Kidney (tissue), 22 donors: ENCODE measurements at places on chromosomes 7 and 10. TPM values are rescaled to one million over a fixed set of nuclear protein-coding genes. Genes with fewer than 3 reads are reported as not detected.

The FAM237B gene
- polyA plus RNA-seq, result not detected

The CFAP43 gene
- polyA plus RNA-seq, result 3.1 TPM

The FBXL13 gene
- 1.5 TPM for polyA plus RNA-seq

The CTAGE15 gene
- not detected for polyA plus RNA-seq

The AHR gene
- polyA plus RNA-seq, result 3.0 TPM

The SFRP5 gene
- polyA plus RNA-seq, result 0.22 TPM

The UNCX gene
- polyA plus RNA-seq, result 1.4 TPM

The ADK gene
- polyA plus RNA-seq, result 38.3 TPM

- DNase-seq, result peak; percentile 52
These were observed at the start of gene SRGN for GRCh38 chr10:69087590-69088470. SRGN (plus strand) TSS chr10:69088103; CDS start chr10:69088158, 55 bp downstream.

GRCh38 chr7:45690762-45691150, 116.6 kb downstream of the ADCY1 start:
- no peak for DNase-seq

- no peak for DNase-seq
These were observed 656.6 kb downstream of the INHBA start for GRCh38 chr7:41046221-41046761.

DNA sequence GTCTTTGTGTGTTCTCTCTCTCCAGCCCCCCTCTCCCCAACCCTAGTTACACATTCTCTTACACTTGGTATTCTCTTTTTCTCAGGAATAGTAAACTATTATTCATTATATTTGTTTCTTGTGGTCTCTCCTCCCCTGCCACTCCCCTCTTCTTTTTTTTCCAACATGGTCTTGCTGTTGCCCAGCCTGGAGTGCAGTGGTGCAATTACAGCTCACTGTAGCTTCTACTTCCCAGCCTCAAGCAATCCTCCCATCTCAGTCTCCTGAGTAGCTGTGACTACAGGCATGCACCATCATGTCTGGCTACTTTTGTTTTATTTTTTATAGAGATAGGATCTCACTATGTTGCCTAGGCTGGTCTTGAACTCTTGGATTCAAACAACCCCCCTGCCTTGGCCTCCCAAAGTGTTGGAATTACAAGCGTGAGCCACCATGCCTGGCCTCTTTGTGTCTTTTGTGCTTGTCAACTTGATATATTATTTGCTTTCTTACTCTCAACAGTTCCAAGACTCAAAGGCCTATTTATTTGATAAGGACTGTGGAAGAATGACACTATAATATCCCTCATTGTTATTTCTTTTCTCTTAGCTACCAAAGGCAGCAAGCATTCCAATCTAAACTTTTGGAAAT, 66.9 kb downstream of the MLLT10 start:
- DNase-seq, result no peak

- DNase-seq, result no peak
These were observed 23.2 kb downstream of the RNF216 start for GRCh38 chr7:5758286-5758685.

- DNase-seq, result peak; percentile 1
These were observed 149.4 kb upstream of the FERD3L start for GRCh38 chr7:19294619-19295018.

DNA sequence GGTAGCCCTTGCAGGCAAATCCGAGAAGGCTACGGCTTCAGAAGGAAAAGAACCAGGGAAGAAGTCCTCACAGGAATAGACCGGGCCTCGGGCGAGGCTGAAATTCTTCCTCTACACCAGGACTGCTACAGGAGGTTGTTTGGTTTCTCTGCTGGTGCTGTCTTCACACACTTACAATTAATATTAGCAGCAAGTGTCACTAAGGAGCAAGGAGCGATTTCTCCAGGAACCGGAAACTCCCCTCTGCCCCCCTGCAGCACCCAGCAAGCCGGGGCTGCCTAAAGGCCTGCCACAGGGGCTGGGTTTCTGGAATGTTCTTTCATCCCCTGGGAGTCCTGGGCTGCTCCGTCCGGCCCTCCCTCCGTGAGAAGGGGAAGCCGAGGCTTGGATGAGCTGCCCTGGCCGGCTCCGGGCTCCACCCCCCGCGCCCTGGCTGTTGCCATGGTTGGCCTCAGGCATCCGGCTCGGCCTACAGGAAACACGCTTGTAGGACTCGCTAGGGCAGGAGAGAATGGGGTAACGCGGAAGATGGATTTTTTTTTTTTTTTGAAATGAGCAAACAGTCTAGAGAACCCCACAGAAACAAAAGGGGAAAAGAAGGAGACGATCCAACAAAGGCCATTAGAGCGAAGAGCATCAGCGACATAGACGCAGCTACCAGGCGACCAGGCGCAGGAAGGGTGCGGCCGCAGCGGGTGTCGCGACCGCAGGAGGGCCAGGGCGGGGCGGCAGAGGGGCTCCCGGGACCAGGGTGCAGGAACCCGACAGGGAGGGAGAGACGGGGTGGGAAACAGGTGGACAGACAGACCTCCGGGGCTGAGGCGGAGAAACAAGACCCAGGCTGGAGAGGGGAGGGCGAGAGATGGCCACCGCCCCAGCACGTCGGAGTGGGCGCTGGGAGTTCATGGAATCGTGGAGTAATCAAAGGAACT, 33.0 kb downstream of the EN2 start:
- peak; percentile 81 for DNase-seq

GRCh38 chr7:100376066-100376465, 2.8 kb downstream of the PILRA start:
- DNase-seq, result no peak

DNA sequence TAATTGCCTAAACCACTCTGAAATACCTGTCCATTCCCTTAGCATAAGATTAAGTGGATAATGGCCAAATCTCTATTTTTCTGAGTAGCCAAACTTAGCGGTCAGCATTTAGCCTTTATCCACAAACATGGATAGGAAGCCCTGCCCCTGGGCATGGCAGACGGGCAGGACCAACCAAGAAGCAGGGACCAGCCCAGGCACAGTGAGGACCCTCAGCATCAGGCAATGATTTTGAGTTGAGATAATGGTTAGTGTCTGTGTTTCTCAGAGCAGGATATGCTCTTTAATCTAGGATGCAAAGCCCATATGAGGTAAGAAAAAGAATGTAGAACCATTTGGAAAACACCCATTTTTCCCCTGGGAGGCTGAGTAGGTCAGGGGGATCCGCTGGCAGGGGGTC, 131.7 kb downstream of the DPP6 start:
- DNase-seq, result no peak

DNA sequence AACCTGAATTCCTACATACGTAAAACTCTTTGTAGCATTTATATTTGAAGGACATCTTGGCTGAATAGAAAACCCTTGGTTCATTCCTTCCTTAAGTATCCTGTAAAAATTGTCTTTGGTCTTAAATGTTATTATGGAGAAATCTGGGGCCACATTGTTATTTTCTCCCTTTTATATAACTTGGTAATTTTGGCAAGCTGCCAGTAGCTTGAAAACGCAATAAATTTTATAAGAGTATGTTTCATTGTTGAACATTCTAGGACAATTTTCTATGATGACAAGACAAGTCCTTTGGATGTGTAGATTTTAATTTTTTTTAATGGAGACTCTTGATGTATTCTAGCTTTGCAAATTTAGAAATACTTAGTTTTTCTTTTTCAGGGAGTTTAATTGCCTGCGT, 191.9 kb downstream of the ABCA13 start:
- DNase-seq, result no peak

DNA sequence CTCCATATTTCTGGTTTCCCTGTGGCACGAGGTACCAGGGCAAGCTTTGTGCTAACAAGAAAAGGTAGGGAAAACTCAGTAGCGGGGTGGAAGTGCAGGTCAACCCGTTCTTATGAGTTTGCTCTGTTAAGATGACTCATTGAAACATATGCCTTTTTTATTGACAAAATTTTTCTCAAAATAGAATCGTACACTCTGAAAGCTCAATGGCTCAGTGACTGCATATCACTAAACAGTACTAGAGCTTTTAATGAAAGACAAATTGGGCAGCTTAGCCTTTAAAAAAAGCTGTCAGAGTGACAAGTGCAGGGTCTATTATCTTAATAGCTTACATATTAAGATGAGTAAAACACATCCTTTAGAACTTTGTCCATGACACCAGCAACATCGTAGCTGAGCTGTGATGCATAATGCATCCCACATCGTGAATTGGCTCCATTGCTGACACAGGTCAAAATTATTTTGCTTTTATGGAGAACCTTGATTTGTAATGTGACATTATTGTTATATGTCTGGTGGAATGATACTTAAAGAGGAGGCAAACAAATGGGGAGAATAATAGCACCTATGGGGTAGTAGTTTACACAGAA, 264.4 kb downstream of the ETV1 start:
- DNase-seq, result no peak

GRCh38 chr7:98283127-98283886, 1.8 kb downstream of the BRI3 start:
- no peak for DNase-seq

DNA sequence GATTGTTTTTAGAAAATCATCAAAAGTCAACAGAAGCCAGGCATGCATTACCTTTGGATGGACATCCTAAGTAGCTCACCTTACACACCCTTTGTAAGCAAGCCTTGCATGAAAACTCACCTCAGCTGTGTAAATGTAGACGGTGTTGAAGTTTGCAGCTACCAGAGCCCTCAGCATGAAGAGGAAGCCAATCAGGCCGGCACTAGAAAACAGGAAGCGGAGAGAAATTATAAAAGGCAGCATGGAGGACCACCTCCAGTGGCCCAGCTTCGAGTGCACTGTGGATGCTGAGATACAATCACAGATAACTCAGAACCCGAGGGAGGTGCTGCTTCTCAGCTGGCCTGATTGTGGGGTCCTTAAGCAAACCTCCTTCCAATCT, 75.3 kb downstream of the SVOPL start:
- no peak for DNase-seq

DNA sequence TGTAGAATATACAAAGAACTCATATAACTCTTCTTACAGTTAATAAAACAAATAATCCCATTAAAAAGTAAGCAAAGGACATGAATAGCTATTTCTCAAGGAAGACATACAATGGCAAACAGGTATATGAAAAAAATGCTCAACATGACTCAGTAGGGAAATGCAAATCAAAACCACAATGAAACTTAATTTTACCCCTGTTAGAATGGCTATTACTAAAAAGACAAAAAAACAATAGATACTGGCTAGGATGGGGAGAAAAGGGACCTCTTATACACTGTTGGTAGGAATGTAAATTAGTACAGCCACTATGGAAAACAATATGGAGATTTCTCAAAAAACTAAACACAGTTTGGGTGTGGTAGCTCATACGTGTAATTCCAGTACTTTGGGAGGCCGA, 37.8 kb downstream of the HERPUD2 start:
- no peak for DNase-seq

GRCh38 chr7:85025312-85025756, 161.5 kb downstream of the SEMA3D start:
- no peak for DNase-seq

GRCh38 chr7:105003872-105004510, 10.0 kb upstream of the KMT2E start:
- no peak for DNase-seq

DNA sequence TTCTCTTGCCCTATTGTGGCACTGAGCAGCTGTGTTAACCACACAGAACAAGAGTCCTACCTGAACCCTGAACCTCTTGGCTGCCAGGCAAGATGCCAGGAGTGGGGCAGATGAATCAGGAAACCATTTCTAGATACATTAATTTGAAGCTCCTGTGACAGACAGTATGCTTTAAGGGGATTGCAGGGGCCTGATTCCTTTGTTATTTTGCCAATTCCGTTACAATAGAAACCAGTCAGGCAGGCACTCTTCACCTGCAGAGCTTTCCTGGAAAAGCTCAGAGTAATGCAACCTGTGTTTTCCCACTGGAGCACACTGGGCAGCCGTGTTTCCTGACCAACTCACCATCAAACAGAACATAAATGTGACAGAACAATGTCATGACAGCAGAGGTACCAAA, 233.1 kb downstream of the BMPER start:
- no peak for DNase-seq

GRCh38 chr10:48383393-48383792, 76.9 kb downstream of the MAPK8 start:
- DNase-seq, result no peak

DNA sequence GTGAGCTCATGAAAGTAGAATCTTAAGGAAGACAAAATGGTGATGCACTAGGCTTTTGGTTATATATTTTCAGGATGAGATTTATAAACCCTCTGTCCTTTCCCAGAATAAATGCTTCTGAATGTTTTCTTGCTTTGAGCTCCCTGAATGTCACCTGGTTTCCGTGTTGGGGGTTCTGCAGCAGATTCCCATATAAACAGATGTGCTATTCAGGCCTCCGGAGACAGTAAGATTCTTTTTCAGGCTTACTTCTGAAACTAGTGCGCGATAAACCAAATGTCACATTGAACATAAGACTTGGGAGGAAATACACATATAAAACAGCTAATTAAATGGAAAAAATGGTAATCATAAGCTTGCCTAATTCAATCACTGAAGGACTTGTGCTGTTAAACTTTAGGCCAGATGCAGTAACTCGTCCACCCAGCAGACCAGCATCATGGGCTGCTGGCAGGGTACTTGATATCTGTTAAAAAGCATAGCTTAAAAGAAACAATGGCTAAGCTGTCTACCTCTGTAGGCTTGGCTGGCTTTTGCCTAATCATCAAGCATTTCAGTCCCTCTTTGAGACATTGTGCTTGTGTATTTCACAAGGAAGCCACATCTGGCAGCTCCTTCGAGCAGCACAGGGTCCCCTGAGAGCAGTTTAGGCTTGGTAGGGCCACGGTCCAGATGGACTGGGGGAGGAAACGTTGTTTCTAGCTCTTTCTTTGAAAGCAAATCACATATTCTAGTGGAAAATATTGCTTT, 281.2 kb upstream of the KIAA1217 start:
- DNase-seq, result no peak

DNA sequence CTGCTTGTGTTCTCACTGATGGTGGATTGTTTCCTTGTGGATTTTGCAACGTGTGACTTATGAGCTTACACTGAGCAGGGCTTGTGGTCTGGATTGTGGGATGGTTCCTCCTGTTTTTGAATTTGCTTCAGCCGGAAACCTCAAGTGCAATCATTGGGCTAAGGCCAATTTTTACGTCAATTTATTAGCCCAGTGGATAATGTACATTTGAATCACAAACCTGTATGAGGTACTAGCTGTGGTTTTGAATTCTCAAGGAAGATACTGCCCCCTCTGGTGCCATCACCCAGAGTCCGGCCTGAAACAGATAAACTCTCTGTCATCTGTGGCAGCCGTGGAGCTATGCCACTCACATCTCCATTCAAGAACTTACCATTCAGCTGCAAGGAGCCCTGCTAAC, 7.3 kb upstream of the ZNF777 start:
- DNase-seq, result peak; percentile 12

- DNase-seq, result no peak
These were observed 30.4 kb upstream of the DMBT1 start for GRCh38 chr10:122530177-122530576.

- no peak for DNase-seq
These were observed 191.5 kb downstream of the REEP3 start for GRCh38 chr10:63712717-63713115.
